Activated CD4-positive, alpha-beta T cell treated with anti-CD3 and anti-CD28 coated beads, Interleukin-2, amount 10 ng/mL, durations not matched to agents 7 days and 5 days (primary cell): ENCODE measurements at places on chromosomes 2 and 18. TPM values are rescaled to one million over a fixed set of nuclear protein-coding genes. Genes with fewer than 3 reads are reported as not detected.

TWIST2 gene
- total RNA-seq: not detected

CFAP65 gene
- total RNA-seq: not detected

HOXD4 gene
- not detected for total RNA-seq

NRBP1 gene
- total RNA-seq: 82.3 TPM

UCN gene
- total RNA-seq: 2.8 TPM

YES1 gene
- total RNA-seq: 9.2 TPM

PPP3R1 gene
- total RNA-seq: 78.5 TPM

FAM237A gene
- total RNA-seq: not detected

GPR17 gene
- not detected for total RNA-seq

PCARE gene
- total RNA-seq: not detected

CELF4 gene
- total RNA-seq: not detected

GTF2A1L gene
- total RNA-seq: not detected

MC2R gene
- total RNA-seq: not detected

DAW1 gene
- not detected for total RNA-seq

DNA sequence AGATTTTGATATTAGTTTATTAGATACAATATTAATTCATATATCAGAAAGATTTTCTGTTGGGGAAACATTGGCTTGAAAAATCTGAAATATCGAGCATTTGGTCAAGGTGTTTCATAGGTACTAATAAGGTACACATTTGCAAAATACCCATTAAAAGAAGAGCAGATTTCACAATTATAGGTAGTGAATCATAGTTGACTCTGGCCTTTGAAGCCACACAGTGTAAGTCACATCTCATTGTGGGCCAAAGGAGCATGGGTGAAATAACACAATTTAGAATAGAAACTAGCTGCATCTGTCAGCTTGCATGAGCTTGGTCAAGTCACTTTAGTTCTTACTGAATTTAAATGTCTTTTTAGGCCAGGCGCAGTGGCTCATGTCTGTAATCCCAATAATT lies 4.9 kb downstream of the KDM3A start:
- DNase-seq: no peak

DNA sequence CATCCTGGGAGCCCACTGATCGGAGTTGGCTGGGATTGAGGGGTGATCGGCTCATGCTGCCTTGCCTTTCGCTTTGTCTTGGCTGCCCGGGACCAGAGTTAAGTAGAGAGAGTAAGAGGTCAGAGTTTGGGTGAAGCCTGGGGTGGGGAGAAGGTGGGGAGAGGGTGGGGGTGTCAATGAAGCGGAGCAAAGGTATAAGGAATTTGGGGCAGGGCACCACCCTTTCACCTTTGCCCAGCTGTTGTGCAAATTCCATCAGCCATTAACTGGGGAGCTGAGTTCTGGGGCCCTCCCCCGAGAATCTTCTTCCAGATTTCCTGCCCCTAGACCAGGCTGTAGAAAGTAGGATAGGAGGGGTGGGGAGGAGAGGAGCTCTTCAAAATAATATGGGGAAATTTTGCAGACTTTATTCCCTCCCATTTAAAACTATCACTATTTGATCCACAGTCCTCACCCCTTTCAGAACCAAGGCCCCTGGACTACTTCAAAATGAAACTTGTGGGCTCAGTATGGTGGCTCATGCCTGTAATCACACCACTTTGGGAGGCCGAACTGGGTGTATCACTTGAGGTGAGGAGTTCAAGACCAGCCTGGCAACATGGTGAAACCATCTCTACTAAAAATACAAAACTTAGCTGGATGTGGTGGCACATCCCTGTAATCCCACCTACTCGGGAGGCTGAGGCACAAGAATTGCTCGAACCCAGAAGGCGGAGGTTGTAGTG lies at the start of gene SLC23A3:
Gene SLC23A3, minus strand, starts transcription at position 100 of the 725 bp plus-strand sequence. Its CDS starts 45 bp downstream, at position 55.
- DNase-seq: no peak

- no peak for DNase-seq
Measured at GRCh38 chr2:201965550-201965949, 68.1 kb upstream of the FZD7 start.

DNA sequence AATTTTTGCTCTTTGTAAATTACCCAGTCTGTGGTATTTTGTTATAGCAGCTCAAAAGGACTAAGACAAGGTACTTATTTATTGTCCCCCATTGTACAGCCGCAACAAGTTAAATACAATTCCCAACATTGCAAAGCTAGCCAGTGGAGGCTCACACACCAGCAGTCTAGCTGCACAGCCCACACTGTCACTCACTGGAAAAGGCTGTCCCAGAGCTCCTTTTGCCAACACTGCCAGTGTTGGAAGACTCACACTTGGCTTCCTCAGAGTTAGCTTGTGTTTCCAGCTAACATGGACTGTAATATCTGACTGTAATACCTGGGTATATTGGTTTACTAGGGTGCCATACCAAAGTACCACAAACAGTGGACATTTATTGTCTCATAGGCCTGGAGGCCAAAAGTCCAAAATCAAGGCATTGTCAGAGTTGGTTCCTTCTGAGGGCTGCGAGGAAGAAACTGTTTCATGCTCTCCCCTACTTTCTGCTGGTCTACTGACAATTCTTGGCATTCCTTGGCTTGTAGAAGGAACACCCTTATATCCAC lies 6.6 kb upstream of the DYM start:
- DNase-seq: no peak

DNA sequence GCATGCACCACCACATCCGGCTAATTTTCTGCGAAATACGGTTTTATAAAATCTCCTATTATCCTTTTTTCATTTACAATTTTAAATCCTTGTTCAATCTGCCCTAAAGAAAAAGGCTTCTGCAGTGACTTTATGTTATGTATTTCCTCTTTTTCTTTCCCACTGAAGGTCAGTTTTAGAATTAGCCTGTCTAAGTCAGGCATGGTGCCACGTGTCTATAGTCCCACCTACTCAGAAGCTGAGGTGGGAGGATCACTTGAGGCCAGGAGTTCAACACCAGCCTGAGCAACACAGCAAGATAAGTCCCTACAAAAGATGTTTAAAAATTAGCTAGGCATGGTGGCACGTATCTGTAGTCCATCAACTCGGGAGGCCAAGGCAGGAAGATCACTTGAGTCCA lies 39.8 kb upstream of the TNFRSF11A start:
- DNase-seq: no peak

- DNase-seq: no peak
Measured at GRCh38 chr18:35691625-35692024, 110.1 kb downstream of the GALNT1 start.

- DNase-seq: no peak
Measured at GRCh38 chr2:105731511-105731910, 13.2 kb upstream of the NCK2 start.

DNA sequence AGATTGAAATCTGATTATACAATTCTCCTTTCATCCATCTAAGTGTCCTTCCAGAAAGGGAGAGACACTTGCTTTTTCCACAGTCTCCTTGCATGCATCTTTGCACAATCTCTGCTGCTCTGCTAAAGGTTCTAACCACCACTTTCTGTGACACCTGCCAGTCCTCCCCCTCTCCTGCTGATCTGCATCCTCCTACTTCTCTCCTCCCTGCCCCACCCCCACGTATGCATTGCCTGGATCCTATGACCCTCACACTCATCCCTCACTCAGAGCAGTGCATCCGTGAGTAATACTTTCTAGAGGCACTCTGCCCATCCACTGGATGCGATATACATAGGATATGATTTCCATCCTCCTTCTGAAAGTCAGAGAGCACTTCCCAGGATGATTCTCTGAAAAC lies 27.7 kb upstream of the TRAPPC8 start:
- DNase-seq: no peak

DNA sequence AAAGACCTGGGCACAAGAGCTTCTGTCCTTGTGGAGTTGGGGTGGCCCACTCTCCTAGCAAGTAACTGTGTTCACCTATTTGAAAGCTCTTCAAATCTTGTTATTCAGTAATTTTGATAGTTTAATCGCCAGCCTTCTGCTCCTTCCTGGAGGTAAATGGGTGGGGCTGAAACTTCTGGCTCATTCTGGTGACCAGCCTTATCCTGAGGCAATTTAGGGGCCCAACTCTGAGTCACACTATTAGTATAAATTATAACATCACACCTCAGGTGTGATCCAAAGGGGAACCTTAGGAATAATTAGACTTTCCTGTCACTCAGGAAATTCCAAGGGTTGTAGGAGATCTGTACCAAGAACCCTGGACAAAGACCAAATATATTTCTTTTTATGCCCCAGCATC lies 255.8 kb upstream of the RGPD4 start:
- no peak for DNase-seq

DNA sequence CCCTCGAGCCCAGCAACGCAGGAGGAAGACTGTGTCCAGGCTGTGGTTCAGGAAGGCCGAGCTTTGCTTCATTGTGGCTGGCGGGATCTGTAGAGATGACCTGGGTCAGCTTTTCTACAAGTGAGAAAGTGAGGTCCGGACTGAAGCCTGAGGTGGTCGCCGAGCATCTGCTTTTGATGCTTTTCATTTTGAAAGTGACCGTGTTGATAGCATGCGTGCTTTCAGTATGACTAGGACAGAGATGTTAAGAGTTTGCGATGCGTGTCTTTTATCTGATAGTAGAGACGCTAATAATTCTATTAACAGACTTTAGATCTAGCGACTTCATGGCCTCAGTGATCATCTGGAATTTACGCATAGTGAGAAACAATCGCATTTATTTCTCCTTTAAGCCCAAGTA lies 28.1 kb downstream of the CTDP1 start:
- no peak for DNase-seq

- DNase-seq: no peak
Measured at GRCh38 chr2:44119878-44120277, 48.8 kb upstream of the PPM1B start.

DNA sequence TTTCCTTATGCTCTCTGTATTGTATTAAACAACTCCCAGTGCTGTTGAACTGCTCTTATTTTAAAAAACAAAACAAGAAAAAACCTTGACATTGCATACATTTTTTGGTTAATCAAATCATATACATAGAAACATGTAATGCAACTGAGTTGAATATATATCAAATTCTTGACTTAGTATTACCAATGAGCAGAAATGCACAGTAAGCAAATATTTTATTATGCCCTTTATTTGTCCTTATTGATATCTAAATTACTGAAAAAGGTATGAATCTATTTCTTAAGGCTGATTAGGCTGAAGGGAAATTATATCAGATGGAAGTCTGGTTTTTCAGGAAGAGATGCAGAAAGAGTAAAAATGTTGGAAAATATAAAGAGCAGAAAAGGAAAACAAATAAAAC lies 6.9 kb upstream of the KDM3A start:
- DNase-seq: no peak

DNA sequence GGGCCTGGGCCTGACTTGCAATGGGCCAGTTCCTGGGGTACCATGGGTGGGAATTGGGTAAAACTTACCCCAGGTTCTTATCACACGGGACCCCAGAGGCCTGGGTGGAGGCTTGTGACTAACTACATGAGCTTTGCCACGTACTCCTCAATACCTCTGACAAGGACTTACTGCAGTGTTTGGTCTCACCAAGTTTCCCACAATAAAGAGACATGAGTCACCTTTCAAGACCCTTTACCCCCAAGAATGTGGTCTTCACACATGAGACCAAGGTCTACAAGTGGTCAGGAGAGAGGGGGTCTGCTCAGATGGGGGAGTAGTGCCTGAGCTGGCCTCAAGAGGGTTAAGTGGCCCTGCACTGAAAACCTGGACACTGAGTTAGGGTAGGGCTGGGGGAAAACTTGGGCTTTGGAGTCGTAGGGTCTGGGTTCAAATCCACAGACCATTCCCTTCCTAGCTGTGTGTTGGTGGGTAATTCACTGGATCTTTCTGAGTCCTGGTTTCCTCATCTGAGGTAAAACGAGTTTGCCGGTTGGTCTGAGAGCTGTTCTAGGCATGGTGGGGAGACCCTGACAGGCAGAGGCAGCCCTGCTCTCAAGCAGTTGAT lies 2.0 kb upstream of the GNLY start:
- no peak for DNase-seq

- DNase-seq: no peak
Measured at GRCh38 chr2:213764849-213765248, 480.6 kb downstream of the SPAG16 start.

GRCh38 chr18:4854671-4855070 lies 342.4 kb downstream of the AKAIN1 start:
- DNase-seq: no peak

GRCh38 chr2:201977651-201978050 lies 56.0 kb upstream of the FZD7 start:
- DNase-seq: no peak

- DNase-seq: no peak
Measured at GRCh38 chr2:171807831-171808393, 86.1 kb downstream of the SLC25A12 start.

- DNase-seq: no peak
Measured at GRCh38 chr2:123051136-123051535, 974.0 kb upstream of the CNTNAP5 start.

DNA sequence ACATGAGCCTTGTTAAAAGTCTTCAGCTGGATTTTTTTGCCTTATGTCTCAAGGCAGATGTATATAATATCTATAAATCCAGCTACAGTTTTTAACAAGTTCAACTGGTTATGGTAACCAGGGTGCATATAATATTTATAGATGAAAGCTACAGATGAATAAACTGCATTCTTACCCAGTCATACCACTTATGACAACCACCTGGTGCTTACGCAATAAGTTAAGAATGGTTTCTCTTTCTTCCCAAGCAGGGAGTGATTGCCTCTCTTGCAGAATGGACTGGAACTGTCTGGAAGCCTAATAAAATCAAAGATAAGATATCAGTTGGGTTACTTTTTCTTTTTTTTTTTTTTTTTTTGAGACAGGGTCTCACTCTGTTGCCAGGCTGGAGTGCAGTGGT lies 19.6 kb downstream of the DHX57 start:
- no peak for DNase-seq

DNA sequence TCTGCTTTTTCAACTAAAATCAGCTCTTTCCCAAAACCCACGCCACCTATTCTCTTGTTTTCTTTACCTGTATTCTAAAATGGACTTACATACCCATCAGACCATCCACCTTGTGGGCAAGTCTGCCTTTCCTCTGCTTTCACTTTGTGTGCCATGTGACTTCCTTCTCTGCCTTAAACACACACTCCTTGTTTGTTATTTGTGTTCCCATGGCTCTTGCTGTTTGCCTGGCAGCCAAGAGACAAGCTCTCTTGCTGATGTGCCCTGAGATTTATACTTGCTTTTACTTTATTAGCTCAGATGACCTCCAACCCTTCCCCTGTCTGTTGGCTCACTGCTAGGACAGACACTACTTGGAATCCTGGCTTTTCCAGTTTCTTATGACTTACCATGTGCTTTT lies 309.7 kb upstream of the LRRTM4 start:
- DNase-seq: no peak

GRCh38 chr18:69492861-69493260 lies 92.2 kb downstream of the DOK6 start:
- no peak for DNase-seq

- no peak for DNase-seq
Measured at GRCh38 chr2:237097911-237098702, 12.4 kb downstream of the COPS8 start.

DNA sequence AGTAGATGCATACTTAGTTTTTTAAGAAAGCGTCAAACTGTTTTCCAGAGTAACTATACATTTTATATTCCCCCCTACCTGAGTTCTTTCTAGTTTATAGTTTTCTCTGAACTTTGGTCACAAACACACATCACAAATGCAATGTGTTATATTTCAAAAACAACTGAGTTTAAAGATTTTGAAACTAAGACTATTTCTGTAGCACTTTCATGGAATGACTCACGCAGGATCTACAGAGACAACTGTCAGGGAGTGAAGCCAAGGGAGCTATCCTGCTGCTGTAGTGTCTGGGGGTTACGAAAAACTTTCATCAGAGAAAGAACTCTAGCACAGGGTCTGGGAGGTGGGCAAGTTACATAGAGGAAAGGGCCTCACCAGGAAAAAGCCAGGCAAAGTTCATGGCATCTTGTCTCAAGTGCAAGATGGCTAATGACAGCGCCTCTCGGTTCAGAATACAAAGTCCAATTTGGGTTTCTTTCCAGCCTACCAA lies 66.8 kb downstream of the UXS1 start:
- DNase-seq: no peak
